ENCODE measurements at places on chromosomes 1 and 21. TPM values are rescaled to one million over a fixed set of nuclear protein-coding genes. Genes with fewer than 3 reads are reported as not detected.

Gene CDKN2C
- 2.5 TPM for total RNA-seq

Gene LRRIQ3
- 1.4 TPM for total RNA-seq

Gene SLC45A3
- 5.0 TPM for total RNA-seq

Gene PKLR
- total RNA-seq: not detected

DNA sequence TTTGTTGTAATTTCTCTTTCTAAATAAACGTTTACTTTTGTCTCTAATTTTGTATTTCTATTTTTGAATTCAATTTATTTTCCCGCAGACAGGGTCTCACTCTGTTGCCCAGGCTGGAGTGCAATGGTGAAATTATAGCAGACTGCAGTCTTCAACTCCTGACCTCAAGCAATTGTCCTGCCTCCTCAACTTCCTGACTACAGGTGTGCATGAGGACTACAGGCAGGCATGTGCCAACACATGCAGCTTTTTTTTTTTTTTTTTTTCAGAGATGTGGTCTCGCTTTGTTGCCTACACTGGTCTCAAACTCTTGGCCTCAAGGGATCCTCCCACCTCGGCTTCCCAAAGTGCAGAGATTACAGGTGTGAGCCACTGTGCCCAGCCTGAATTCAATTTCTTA lies 36.7 kb upstream of the IL20 start:
- peak; percentile 39 for DNase-seq

DNA sequence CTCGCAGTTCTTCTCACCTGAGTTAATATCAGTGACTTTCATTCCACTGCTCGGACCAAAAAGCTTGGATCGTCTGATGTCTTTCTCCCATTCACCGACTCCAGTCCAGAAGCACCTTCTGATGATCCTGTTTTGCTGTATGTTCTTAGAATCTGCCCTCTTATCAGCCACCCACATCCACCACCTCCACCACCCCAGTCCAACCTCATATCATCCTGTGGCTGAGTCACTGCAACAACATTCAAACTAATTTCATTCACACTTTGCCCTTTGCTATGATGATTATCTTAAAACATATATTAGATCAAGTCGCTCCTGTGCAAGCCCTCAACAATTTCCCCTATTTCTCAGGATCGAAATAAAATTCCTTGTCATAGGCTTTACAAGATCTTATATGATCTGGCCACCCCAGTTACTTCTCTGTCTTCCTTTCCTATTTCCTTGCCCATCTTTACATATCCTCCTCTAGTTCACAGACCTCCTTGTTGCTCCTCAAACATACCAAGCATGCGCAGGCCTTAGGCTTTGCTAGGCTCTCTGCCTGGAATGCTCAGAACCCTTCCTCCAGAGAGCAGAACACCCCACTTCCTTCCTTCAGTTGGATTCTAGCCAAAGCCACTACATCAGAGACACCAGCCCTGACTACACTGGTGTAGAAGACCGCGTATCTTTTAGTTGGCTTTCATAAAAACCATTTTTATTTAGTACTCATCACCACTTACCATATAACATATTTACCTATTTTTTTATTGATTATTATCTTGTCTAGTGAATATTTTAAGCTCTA lies 335.7 kb upstream of the GREM2 start:
- no peak for DNase-seq

DNA sequence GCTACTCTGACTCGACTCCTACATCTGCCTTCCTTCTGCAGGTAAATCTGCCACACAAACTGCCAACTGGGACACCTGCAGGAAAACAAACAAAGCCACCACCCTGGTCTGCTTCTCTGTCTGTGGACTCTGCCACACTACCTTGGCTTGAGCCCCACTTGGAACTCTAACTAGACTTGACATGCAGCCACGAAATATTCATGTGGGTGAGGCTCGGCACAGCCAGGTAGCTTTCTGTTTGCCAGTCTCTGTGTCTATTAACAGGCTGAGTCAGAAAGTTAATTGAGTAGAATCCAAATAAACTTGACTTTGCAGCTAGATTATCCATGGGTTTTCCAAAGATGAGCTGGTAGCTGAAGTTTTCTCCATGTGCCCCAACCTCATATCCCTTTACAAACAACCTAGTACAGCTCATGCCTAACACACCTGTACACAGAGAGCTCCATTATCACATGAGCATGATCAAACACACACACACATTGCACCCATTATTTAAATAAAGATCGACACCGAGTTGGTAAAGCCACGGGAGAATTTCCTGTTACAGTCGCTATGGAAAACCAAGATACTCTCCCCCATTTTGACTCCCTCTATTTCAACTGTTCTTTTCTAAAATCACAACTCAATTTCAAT lies 808 bp downstream of the C1orf116 start:
- DNase-seq: no peak

- no peak for DNase-seq
Measured at GRCh38 chr21:41068496-41068895, 99.5 kb upstream of the BACE2 start.

DNA sequence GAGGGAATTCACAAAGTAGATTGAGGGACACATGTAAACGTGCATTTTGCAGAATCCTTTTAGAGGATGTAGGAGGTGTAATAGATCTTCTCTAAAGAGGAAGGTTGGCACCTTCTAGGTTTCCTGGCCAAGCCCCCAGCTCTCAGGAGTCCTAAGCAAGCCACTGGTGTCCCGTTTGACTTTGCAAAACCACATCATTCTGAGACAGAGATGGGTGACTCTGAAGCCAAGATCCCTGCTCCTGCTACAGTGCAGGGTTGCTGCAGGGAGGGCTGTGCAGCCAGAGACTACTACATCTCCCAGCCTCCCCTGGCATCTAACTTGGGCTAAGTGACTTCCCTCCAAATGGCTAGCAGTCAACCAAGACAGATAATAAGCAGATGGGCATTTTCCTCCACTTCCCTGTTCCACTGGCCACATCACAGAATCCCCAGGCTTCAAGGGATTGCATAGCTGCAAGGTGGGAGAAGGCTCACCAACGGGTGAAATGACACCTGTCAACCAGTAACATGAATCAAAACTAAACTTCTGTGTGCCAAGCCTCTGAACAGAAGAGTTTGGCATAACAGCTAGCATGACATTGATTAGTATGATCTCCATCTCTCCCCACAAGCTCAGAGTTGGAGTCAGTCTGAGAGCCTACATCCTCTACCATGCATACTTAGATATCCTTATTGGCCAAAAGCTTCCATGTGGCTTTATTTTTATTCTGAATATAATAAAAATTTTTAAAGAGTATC lies 129.6 kb upstream of the COA6 start:
- DNase-seq: no peak

- no peak for DNase-seq
Measured at GRCh38 chr1:52677076-52677806, 20.9 kb downstream of the COA7 start.

- no peak for DNase-seq
Measured at GRCh38 chr1:54774820-54775498, 10.6 kb upstream of the PARS2 start.

DNA sequence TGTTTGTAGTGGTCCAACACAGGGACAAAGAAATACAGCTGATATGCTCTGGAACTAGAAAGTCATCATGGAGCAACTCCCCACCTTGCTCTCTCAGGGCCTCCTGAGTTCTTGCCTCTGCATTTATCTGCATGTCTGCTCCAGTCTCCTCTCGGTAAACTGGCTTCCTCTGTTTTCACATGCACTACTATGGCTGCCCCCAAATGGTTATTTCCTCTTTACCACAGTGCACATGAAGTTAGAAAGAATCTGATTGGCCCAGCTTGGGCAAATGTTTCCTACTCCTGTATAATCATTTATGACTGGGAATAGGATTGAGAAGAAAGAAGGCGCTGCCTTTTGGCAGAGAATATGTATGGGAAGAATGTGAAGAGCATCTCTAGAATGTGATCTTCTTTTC lies 16.5 kb upstream of the PSMB2 start:
- DNase-seq: no peak

GRCh38 chr1:211532088-211532444 lies 40.1 kb upstream of the RD3 start:
- no peak for DNase-seq

DNA sequence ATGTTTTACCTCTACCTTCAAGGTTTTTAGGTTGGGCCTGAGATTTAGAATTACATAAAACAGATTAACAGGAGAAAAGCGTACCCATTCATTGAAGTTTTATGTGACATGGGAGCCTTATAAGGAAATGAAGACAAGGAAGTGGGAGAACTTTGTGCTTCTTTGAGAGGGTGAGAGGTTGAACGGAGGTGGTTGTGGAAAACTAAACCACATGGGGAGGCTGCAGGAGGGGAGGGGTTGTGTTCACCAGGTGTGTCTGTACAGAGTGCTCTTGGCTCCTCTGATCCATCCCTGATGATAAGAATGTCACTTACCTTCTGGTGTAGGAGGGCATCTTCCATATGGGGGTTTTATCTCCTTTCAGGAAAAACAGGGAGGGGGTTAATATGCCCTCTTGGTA lies 2.7 kb downstream of the SLX9 start:
- DNase-seq: no peak

DNA sequence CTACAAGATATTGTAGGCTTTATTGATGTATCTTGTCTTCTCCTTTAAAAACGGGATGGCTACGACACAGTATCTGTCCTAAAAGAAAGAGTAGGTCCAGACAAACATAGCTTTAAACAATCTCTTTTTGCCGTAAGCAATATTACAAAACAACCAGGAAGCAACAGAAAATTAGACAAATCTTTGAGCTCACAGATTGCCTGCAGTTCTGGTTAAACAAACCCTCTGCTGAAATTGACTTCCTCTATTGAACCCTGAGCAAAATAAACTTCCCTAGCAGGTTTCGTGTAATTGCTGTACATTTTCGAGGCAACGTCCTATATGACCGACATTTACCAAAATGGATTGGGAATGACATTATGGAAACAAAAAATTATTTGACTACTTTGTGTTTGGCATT lies 50.6 kb downstream of the CHML start:
- no peak for DNase-seq

GRCh38 chr1:201760516-201760915 lies 68.4 kb upstream of the IPO9 start:
- no peak for DNase-seq

DNA sequence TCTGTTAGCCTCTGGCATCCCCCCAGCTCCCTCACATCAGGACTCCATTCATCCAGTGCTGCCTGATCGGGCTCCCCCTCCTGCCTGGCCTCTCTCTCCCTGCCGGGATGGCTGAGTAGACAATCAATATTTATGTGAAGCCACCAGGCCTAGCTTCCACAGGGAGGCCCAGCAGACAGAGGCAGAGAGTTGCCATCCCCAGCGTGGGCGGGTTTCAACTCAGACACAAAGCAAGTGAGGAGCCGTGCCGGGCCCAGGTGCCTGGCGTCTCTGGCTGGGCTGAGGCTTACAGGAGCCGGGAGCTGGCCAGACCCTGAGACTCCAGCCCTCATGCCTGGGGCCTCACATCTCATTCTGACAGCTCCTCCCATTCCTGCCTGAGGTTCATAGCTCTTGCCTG lies 34.5 kb upstream of the ATP2B4 start:
- no peak for DNase-seq

GRCh38 chr1:170261669-170262068 lies 115.9 kb downstream of the NTMT2 start:
- DNase-seq: no peak

GRCh38 chr1:206685769-206686477 lies 1.2 kb downstream of the MAPKAPK2 start:
- peak; percentile 76 for DNase-seq

DNA sequence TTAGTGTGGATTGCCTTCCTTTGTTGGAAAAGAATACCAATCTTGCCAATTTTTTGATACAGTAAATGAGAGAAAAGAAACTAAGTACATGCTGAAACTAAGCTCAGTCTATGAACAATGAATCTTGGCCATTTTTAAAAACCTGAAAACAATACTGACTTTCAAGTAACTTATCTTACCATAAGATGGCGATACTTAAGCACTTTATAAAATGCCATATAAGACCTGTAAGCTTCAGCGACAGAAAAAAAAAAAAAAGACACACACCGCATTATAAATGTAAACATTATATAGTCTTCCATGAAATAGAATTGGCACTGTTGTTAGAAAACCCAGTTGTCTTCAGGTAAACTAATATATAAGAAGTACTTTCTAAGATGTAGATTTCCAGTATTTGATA lies 3.0 kb downstream of the OLFM3 start:
- DNase-seq: no peak

DNA sequence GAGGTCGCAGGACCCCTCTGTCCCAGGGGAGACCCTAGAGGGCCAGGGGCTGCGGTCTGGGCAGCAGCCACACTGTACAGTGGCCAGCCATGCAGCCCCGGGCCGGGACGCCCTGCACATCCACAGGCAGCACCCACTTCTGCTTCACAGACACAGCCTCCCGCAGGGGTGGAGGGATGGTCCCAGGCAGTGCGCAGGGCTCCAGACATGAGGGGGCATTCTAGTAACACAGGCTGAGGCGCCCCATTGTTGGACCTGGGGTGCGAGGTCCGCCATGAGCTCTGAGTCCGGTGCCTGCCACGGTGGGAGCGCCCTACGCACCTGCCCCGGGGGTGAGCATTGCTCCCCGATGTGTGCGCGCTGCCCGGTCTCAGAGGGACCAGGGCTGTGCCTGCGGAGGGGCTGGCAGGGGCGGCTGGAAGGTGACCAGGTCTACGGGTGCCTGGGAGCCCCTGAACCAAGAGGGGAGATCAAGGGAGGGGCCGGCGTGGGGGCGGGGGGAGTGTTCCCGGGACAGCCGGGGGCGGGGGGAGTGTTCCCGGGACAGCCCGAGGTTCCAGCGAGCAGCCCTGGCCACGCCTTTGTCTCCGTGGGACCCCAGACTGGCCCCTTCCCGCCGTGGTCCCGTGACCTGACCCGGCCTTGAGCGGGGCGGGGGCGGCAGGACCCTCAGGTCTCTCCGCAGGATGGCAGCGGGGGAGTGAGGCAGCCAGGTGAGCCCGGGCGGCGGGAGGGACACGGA lies 4.5 kb downstream of the MMEL1 start:
- DNase-seq: no peak

All from B cell (primary cell).